ENCODE measurements at places on chromosomes 6 and 20.
A peak's percentile ranks its signal among the peaks of the same experiment; 100 is the strongest.

GRCh38 chr20:54097236-54097529, 26.8 kb upstream of the BCAS1 start:
- DNase-seq = no peak

DNA sequence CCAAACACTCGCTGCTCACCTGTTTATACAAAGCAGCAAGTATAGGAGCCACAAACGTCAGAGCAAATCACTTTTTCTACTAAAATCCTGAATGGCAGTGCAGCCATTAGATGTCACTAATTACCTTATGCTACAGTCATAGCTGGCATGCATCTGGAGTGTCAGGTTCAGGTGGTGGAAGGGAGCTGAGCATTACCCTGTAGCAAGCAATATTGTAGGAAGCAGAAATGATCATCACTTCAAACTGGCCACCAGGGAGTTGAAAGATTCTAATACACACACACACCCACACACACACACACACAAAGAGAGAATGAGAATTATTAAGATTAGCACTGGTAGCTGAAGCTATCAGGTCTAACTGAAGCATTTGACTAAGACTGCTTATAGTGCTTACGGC, 75.8 kb downstream of the EFHC1 start:
- no peak for DNase-seq

- DNase-seq = no peak
Measured at GRCh38 chr6:155223646-155224451, 40.0 kb upstream of the CLDN20 start.

- DNase-seq = no peak
Measured at GRCh38 chr6:45607798-45608197, 230.1 kb upstream of the SUPT3H start.

DNA sequence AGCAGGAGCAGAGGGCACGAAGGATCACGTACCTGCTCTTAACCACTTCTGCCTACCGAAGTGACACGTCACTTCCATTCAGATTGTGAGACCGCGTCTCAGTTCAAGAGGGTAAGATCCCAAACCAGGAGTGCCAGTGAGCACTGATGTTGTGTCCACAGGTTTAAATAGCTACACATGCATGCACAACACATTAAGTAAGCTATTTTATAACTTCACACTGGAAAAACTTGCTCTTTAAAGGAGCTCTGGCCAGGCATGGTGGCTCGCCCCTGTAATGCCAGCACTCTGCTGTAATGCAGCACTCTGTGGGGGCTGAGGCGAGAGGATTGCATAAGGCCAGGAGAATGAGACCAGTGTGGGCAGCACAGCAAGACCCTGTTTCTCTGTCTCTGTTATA, 21.1 kb downstream of the ABHD12 start:
- no peak for DNase-seq

GRCh38 chr6:28896505-28897368, 27.0 kb downstream of the TRIM27 start:
- DNase-seq = no peak

DNA sequence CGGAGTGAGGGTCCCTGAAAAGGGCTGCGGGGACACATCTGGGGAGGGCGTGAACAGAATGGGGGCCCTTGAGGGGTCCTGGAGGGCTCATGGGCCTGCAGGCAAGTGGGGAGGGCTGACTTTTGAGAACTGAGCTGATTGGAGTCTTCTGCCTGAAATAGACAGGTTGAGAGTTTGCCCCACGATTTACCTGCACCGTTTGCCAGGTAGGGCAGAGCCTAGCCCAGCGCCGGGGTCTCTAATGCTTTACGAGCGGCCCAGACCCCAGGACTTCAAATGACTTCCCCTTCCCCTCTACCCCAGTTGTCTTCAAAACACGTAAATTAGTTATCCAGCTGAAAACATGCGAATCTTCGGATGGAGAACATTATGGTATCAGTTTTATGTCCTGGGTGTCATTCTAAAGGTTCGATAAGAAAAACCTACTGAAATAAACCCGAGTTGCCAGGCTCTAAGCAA, 1.3 kb downstream of the PLCB1 start:
- DNase-seq = no peak

- no peak for DNase-seq
Measured at GRCh38 chr20:44186674-44187053, 324 bp downstream of the JPH2 start.

DNA sequence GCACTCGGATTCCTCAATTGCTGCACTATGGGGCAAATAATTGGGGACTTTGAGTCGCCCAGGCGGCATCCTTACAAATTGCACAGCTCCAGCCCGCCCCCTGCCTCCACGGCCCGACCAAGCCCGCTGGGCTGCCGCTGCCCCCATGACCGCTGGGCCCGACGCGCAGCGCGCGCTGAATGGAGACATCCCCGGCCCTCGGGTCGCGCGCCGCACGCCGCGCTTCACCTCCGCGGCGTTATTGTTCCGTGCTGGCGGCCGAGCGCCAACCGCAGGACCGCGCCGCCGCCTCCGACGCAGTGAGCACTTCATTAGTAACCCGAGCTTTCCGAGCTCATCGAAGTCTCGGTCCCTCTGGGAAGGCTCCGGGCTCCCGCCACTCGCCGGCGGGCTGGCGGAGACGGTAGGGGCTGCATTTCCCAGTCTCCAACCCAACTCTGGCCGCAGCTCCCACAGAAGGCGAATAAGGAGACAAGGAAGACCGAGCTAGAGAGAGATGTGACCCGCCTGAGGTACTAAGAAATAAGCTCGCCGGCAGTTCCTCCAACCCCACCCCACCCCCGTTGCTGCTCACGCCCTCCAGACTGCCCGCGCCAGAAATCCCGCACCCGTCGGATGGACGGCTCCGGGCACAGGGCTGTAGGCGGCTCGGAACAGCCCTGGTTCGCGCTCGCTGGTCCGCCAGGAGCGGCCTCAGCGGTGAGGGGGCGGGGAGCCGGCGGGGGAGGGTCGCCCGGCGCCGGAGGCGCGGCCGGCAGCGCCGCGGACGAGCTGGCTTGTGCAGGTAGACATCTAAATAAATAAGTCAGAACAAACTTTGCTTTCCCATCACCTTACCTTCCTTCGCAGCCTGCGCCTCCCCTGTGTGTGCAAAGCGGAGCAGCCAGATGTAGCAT, 703 bp downstream of the EPHA7 start:
- DNase-seq = no peak

GRCh38 chr6:126337323-126337722, 2.6 kb upstream of the CENPW start:
- no peak for DNase-seq

DNA sequence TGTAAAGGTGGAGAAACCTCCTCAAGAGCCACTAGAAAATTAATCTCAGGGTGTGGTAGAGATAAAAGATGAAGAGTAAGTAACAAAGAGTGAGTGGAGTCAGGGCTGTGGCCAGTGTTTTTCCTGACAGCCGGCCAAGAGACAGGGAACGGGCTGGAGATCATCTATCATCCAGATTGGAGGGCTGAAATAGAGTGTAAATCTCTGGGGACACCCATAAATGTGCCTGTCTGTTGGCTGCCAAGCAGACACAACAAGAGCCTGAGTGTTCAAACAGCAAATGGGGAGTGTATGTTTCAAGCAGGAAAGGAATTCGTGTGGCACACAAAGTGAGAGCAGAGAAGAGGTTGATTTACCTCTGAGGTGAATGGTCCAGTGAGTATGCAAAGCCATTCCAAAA, 326.4 kb upstream of the KHDRBS2 start:
- no peak for DNase-seq

DNA sequence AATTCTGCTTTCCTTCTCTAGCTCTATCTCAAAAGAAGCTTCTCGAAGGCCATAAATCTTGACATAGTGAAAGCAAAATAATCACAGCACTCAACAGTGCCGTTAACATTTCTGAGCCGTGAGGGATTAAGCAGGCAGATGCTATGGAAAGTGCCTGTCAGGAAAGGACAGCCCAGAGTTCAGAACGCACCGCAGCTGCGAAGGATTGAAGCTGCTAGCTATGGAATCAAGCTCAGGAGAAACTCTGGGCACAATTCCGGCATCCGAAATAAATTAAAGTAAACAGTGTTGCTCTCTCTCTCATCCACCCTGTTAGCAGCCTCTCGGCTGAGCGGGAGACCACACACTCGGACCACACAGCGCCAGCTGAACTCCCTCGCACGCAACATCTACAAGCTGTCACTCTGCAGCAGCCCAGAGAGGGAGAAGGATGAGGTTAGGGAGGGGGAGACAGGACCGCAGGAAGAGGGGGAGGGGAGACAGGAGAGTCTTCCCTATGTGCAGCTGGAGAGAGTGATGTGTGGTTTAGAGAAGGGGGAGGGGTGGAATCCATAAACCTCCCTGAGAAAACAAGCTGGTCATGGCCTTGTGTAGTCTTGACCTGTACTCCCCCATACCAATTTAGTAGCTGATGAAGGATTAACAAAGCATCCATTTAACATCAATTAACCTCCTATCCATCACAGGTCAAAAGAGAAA, 9.0 kb downstream of the EXOC2 start:
- DNase-seq = peak; percentile 88

GRCh38 chr6:148757944-148758480, 11.2 kb downstream of the UST start:
- DNase-seq = no peak

- no peak for DNase-seq
Measured at GRCh38 chr6:34170346-34170745, 24.5 kb upstream of the GRM4 start.

GRCh38 chr6:11035616-11036350, 8.3 kb downstream of the ELOVL2 start:
- DNase-seq = no peak

GRCh38 chr6:44310241-44310640, 2.9 kb downstream of the AARS2 start:
- DNase-seq = no peak

DNA sequence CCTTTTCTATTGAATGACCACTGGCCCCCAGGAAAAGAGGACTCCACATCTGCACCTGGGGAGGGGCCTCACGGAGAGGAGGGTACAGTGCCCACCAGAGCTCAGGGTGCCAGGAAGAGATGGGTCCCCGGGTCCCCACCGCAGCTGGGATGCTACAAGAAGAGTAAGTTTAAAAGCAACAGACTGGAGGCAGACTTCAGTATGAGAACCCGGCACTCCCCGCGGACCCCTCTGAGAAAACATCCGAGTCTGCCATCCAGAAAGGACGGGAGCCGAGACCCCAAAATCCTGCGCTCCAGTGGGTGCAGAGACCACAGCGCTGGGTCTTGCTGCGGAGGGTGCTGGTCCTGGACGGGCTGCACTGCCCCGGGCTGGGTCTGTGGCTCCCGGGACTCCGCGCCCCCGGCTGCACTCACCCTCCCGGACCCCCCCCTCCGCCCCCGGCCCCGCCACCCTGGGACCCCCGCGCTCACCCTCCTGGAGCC, 350 bp downstream of the HELZ2 start:
- no peak for DNase-seq

DNA sequence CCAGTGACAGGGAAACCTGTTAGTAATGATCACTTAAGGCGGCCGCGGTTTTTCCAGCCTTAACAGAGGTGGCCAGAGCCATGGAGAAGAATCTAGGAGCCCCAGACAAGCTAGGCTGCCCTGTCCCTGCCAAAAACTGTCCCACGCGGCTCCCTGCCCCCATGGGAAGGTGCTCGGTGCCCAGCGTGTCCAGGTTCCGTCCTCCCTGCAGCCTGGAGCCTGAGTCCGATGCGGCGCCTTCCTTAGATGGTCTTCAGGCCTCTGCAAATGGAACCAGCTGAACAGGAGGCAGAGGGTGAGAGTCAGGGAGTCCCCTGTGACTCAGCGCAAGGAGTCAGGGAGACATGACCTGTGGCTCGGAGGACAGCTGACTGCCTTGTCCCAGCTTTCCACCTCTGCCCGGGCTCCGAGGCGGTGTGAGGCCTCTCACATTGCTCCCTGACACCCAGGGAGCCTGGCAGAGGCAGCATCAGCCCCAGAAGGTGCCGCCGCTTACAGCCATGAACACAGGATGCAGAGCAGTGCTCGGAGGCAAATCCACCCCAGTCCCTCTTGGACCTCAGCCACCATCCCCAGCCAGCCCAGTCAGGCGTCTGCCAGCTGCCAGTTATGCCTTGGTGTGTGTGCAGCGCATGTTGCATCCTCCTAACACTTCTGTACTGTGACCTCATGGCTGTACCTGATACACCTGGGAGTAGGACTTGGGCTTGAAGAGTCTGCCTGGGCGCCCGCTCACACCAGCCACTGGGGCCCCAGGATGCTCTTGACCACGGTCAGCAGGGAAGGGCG, 377.7 kb downstream of the CDH4 start:
- no peak for DNase-seq

GRCh38 chr6:7528565-7528964, 12.9 kb upstream of the DSP start:
- DNase-seq = no peak

DNA sequence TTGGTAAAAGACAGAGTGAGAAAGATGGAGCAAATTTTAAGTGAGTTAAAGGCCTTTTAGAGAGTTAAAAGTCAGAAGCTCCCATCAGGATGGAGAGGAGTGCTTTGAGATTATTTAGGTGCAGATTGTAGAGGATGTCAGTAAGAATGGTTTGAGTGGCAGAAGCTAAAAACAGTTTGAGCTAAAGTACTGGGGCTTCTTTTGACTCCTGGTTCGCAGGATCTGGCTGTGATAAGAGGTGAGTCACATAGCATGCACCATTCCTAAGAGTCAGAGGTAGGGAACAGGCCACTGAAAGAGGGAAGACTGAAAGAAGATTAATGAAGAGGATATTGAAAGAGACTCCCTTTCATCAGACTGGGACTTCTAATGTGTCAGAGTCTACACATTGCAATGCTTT, 1047.9 kb upstream of the MAP3K7 start:
- no peak for DNase-seq

All from brain pericyte (primary cell).